ENCODE measurements at places on chromosomes 2 and 18. TPM values are rescaled to one million over a fixed set of nuclear protein-coding genes. Genes with fewer than 3 reads are reported as not detected.

FSHR gene
- total RNA-seq, result not detected

CTLA4 gene
- not detected for total RNA-seq

EDAR gene
- 0.08 TPM for total RNA-seq

LAMA3 gene
- 51.0 TPM for total RNA-seq

G6PC2 gene
- not detected for total RNA-seq

TUBA4B gene
- 0.33 TPM for total RNA-seq

TRIM54 gene
- total RNA-seq, result 0.73 TPM

LIPG gene
- total RNA-seq, result 0.32 TPM

ASTL gene
- not detected for total RNA-seq

PARD3B gene
- 0.83 TPM for total RNA-seq

SAG gene
- not detected for total RNA-seq

RESP18 gene
- not detected for total RNA-seq

SFTPB gene
- not detected for total RNA-seq

REG1A gene
- total RNA-seq, result not detected

DLGAP1 gene
- 0.12 TPM for total RNA-seq

PTPN18 gene
- 30.8 TPM for total RNA-seq

PIEZO2 gene
- total RNA-seq, result 1.3 TPM

ARHGAP25 gene
- total RNA-seq, result 0.23 TPM

DYNAP gene
- not detected for total RNA-seq

AFF3 gene
- not detected for total RNA-seq

CCBE1 gene
- total RNA-seq, result 12.5 TPM

CABYR gene
- total RNA-seq, result 22.8 TPM

SPR gene
- total RNA-seq, result 83.9 TPM

C1GALT1C1L gene
- 2.8 TPM for total RNA-seq

PLGLB1 gene
- not detected for total RNA-seq

CGREF1 gene
- total RNA-seq, result 8.5 TPM

RAB17 gene
- not detected for total RNA-seq

FSIP2 gene
- total RNA-seq, result not detected

MAP3K20 gene
- 35.9 TPM for total RNA-seq

SLC4A1AP gene
- total RNA-seq, result 31.5 TPM

MALL gene
- 131 TPM for total RNA-seq

OR6B2 gene
- not detected for total RNA-seq

MCEE gene
- 10.0 TPM for total RNA-seq

CXCR1 gene
- total RNA-seq, result not detected

C2orf72 gene
- 5.3 TPM for total RNA-seq

COL3A1 gene
- 0.28 TPM for total RNA-seq

TFCP2L1 gene
- total RNA-seq, result 10.0 TPM

CBLN2 gene
- not detected for total RNA-seq

SP5 gene
- not detected for total RNA-seq

ALPG gene
- total RNA-seq, result 0.22 TPM

SCN9A gene
- 4.8 TPM for total RNA-seq

SERPINB3 gene
- total RNA-seq, result not detected

MOGAT1 gene
- not detected for total RNA-seq

IL1RN gene
- total RNA-seq, result 0.94 TPM

ASNSD1 gene
- total RNA-seq, result 40.7 TPM

RHBDD1 gene
- 10.8 TPM for total RNA-seq

LRP2 gene
- total RNA-seq, result 0.01 TPM

RFX8 gene
- total RNA-seq, result not detected

CCNT2 gene
- total RNA-seq, result 7.2 TPM

GPR45 gene
- total RNA-seq, result not detected

NLRC4 gene
- total RNA-seq, result not detected

Measured in A549 treated with ZK216348 at 1 μM for 4 hours (cell line).